ENCODE measurements at places on chromosomes 4 and X.

DNA sequence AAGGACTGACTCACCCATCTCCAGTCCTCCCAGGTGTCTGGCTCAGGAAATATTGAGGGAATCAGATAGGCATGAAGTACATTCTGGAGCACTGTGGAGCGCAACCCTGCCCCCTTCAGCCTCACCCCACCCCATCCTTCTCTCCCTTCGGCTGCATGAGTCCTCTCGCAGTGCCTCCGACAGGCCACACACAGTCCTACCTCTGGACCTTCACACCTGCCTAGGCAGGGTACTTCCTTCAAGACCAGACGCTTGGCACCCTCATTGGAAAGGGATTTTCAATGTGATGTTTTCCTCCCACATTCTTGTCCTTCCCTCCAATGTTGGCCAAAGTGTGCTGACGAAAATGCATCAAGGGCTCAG is 26.8 kb upstream of the PPP2R2C start:
- DNase-seq: no peak

DNA sequence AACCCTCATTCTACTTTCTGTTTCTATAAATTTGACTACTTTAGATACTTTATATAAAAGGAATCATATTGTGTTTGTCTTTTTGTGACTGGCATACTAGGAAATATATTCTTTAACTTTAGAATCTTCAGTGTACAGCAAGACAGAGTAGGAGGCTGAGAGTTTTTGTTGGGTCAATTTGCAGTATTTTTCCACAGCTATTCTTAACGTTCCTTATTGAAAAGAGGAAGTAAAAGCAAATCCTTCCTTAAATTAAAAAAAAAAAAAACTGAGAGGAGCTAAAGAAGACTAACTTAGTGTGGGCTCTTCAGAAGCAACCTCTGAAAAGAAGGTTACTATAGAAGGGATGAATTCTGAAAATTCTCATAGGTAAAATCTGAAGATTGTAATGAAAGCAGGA is 1194.6 kb downstream of the ADGRL3 start:
- no peak for DNase-seq

DNA sequence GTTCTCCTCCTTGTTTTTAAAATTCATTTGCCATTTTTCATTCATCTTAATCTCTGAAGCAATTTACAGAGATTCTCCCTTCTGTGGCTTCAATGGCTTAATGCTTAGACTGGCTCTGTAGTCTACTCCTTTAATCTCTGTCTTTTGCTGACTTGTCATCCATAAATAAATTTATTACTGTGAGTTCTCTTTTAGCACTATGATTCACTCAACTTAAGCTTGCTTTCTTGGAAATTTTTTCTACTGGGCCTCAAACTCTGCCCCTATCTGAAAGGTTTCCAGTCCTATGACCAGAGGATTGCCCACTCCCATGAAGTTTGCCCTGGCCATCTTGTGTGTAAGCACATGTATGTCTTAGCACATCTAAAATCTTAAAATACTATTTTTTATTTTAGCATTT is 251.1 kb downstream of the DCLK2 start:
- DNase-seq: no peak

GRCh38 chr4:74675673-74676279 is 118.5 kb downstream of the BTC start:
- DNase-seq: no peak

DNA sequence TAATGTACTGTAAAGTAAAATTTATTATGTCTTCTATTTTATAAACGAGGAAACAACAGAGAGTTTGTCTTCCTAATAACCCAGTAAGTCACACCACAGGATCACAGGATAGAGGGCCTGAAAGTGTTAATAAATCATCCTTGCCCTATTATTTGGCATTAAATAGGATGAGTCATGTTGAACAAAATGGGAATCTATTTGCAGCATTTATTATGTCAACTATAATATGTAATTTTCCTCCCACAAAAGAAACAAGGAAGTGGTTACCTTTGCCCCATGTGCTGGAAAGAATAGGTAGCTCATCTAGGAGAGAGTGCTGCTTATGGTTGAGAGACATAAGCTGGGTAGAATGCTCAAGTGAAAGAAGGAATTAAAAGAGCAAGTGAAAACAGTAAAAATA is 237.6 kb upstream of the NDST3 start:
- no peak for DNase-seq

DNA sequence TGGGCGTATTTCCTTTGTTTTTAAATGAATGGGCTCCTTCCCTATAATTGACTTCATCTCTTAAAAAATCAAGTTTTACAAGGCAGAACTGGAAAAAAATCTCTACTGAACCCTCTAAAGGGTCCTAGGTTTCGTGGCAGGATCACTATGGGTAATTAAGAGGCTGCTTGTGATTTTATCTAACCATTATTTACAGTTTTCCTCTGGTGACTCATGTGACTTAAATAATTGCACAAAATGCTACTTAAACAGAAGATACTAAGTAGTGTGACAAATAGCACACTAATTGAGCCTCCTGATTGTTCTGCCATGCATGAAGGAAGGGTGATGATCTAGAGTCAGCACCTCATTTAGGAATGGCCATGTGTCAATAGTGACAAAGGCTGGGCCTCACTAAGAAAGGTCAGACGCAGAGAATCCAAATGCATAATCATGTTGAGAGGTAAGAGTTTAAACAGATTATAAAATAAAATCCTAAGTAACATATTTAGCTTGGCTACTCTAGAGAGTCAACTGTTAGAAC is 35.5 kb downstream of the OFD1 start:
- DNase-seq: no peak

DNA sequence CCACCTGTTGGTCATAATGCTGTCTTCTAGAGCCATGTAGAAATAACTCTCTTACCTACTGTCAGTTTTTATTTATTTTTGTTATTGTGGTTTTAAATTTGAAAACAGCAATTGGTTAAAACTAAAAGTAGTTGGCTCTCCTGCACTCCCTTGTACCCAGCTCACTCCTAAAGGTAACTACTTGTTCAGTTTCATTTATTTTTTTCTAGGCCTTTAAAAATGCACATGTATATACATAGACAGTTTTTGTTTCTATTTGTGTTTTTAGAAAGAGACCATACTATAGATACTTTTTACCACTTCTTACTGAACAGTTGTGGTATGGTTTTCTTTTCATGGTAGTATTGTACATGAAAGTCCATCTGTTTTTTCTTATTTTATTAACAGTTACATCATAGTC is 16.8 kb downstream of the SMAD1 start:
- DNase-seq: no peak

DNA sequence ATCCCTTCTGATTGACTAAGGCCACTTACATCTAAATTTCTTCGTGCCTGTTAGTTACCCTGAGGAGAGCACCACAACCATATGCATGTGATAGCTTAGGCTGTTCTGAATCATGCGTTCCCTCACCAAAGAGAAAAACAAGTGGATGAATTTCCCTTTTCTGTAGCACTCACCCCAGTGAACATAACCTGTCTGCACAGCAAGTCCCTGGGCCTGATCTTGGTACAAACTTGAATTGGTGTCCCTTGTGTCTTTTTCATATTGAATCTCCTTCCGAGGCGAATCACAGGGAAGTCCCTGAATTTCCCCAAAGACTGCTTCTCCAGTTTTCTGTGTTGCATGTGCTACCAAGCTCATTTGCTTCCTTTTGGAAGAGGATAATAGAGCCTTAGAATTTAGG is 100.4 kb downstream of the KLHL8 start:
- no peak for DNase-seq

DNA sequence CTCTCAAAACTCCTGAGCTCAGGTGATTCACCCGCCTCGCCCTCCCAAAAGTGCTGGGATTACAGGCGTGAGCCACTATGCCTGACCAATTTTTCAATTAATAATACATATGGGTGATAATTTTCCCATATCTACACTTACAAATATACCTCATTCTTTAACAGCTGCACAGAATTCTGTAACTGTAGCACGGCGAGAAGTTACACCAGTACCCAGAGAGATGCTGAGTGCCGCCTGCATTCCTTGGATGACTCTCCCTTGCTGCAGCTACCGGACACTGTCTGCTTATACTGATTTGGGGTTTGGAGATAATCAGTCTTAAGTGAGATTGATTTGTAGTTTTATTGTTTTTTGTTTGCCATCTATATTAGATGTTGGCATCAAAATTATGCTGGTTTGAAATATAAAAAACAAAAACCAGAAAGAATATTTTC is 5.8 kb downstream of the TIFA start:
- no peak for DNase-seq

DNA sequence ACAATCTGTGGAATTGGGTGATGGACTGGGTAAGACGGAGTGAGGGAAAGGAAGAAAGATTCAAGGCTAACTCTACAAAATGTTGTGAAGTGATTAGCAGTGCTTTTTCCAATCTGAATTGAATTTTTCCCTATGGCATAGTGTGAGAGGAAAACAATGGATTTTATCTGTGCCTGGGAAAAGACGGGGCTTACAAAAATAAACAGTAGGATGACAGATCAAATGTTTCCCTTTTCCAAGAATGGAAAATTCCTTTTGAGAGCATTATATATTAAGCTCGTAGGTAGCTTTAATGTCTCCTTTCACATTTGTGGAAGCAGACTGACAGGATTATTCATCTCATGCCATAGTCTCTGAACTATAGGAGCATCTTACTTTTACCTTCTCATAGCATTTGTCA is 27.8 kb downstream of the ATP11C start:
- DNase-seq: no peak

DNA sequence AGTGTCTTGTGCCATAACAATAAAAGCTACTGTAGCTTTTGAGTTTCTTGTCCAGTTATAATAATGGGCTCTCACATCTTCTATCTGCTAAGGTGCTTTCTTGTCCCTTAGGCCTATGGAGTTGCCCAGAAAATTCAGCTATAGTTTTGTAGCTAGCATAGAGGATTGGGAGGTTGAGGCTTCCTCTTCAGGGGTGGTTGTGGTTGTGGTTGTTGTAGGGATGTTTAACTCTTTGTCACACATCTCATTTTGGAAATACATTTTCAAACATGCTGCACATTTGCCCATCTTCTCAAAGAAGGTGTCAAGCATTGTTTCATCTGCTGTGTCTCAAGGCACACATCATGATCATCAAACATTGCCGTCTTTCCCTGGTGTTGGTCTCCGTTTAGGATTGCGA is 65.0 kb downstream of the ATXN3L start:
- no peak for DNase-seq

DNA sequence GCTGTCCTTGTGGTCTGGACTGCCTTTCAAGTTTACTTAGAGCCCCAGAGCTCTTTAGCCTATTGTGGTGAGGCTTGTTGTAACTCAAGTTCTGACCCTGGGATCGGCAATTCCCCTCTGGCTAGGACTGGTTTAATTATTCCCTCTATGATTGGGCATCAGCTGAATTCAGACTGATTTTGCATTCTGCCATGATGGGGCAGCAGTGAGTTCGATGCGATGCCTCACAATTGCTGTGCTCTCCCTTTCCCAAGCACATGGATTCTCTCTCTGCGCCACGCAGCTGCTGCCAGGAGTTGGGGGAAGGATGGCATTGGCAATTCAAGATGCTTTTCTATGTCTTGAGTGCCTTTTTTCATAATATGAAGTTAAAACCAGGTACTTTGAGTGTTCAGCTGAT is 327.8 kb upstream of the CXorf51B start:
- no peak for DNase-seq

GRCh38 chr4:84647312-84647884 is 64.5 kb downstream of the CDS1 start:
- no peak for DNase-seq

DNA sequence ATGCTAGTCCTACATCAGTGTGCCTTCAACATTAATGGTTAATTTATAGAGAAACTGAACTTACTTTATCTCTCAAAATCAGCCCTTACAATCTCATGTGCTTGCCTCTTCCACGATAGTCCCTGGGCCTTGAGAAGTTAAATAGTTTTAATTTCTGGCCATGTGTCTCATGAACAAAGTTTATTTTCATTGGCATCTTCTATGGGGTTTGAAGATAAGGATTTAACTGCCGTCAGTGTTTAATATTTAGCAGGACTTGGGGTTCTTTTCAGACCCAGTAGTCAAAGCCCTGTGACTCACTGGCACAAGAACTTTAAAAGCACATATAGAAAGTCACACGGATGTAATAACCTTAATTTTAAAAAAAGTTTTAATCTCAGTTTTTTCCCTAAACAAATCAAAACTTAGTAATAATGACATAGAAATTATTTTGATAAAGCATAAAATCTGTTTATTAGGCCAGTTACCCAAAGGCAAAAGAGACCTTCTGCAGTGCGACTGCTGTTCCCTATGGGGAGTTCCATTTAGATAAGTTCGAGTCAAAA is 10.1 kb upstream of the MPP1 start:
- DNase-seq: no peak

DNA sequence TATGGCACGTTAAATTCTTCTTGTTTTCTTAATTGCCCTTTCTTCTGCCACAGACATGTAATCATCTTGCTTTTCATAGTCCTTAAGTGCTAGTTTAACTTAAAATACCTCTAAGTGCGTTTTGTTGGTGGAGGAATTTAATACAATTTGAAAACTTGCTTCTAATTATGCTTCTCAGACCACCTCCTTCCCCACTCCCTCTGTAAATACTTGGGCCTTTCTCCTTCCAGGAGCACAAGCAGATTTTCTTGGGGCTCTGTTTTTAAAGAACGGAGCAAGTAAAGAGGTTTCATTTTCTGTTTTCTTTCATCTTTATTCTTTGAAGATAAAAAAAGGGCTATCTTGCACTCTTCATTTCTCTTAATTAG is 559 bp upstream of the PCDH18 start:
- no peak for DNase-seq

GRCh38 chr4:5774416-5775036 is 63.5 kb downstream of the EVC start:
- no peak for DNase-seq

- DNase-seq: no peak
Measured at GRCh38 chrX:125382148-125382628, 62.5 kb downstream of the TEX13C start.

DNA sequence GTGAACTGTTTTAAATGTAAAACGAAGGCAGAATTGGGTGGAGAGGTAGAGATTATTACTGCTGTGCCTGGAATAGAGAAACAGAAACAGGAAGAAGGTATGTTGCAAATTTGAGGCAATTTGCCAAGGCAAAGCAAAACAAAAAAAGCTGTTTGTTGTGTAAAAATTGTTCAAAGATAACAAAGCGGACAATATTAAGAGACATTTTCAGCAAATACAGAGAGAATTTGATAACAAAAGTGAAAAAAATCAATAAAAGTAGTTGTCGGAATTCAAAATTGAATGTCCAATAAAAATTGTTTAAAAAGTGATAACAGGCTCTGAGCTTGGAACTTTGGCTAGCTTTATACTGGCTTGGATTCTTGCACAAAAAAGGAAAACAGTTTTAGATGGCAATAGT is 14.4 kb upstream of the SMS start:
- DNase-seq: no peak

GRCh38 chr4:133711817-133712216 is 489.8 kb downstream of the PABPC4L start:
- DNase-seq: no peak

- DNase-seq: no peak
Measured at GRCh38 chr4:1855333-1856070, 454 bp downstream of the LETM1 start.
